T-helper 9 cell (primary cell): ENCODE measurements at places on chromosomes 7 and 10.

GRCh38 chr10:46528171-46528671, 28.2 kb downstream of the GPRIN2 start:
- DNase-seq, result no peak

DNA sequence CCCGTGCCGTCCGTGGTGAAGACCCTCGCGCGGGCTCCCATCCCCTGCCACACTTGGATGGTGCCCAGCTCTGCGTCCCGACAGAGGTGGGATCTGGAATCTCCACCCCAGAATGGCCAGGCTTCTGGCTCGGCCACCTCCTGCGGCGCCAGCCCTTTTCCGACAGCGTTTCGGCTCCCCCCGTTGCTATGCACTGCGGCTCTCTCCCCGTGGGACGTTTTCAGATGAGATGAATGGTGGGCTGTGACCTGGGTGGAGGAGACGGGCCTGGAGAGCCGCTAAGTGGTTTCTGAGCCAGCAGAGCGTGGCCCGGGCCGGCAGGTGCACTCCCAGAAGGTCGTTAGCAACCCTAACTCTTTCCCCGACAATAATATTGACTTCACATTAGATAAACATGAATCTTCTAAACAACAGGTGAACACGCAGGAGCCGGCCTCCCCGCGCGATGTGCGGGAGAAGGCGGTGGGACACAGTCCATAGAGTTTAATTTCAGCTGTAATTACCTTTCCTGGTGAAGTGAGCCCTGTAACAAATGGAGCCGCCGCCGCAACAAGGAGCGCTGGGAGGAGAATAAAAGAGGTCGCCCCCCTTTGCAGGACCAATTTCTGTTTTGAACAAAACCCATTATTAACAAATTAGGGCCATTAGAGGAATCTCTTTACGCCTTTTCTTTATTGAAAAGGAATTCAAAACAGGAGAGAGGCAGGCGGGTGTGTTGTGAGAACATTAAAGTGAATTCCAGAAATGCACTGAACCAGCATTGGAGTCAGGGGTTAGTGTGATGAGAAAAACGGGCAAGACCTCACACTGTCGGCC, 294.3 kb upstream of the PFKP start:
- no peak for DNase-seq

DNA sequence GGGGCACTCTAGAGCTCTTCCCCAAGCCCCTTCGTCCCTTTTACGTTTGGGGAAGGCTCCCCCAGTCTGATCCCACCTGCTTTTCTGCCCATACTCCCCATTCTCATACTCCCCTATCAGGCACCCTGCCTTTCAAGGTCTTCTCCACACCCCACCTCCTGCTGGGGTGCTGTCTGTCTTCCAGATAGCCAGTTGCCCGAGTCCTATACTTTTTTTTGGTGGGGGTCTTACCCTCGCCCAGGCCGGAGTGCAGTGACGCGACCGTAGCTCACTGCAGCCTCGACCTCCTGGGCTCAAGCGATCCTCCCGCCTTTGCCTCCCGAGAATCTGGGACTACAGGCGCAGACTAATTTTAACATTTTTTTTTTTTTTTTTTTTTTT, 775 bp upstream of the ABHD11 start:
- no peak for DNase-seq

- DNase-seq, result no peak
Observed at GRCh38 chr10:788796-789748, 99.6 kb upstream of the DIP2C start.

GRCh38 chr7:118175740-118176139, 8.2 kb upstream of the LSM8 start:
- no peak for DNase-seq

- DNase-seq, result no peak
Observed at GRCh38 chr7:69515495-69516212, 82.6 kb upstream of the AUTS2 start.

- DNase-seq, result no peak
Observed at GRCh38 chr7:25026156-25026555, 46.2 kb upstream of the OSBPL3 start.

DNA sequence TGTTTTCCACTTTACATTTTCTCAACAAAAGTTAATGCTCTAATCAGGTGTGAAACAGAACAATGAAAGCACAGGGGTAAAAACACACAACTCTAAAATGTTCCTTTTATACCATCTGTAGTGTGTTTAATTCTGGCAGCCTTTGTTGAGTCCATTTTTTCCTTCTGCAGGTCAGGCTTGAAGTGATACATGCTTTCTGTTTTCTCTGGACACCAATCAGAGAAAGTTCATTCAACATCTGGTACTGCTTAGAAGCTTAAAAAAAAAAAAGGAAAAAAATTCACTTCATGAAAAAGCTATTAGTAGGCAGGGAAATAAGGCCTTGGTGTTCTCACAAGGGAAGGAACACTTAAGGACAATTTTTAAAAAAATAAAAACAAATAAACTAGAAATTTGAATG, 231.3 kb upstream of the RHOBTB1 start:
- DNase-seq, result no peak
